Right lung (tissue), 10 donors: ENCODE measurements at places on chromosomes 2 and 18.

- DNase-seq, result no peak
Measured at GRCh38 chr2:74646834-74647482, 1.2 kb downstream of the M1AP start.

GRCh38 chr2:1017827-1018226 is 67.2 kb downstream of the SNTG2 start:
- no peak for DNase-seq

DNA sequence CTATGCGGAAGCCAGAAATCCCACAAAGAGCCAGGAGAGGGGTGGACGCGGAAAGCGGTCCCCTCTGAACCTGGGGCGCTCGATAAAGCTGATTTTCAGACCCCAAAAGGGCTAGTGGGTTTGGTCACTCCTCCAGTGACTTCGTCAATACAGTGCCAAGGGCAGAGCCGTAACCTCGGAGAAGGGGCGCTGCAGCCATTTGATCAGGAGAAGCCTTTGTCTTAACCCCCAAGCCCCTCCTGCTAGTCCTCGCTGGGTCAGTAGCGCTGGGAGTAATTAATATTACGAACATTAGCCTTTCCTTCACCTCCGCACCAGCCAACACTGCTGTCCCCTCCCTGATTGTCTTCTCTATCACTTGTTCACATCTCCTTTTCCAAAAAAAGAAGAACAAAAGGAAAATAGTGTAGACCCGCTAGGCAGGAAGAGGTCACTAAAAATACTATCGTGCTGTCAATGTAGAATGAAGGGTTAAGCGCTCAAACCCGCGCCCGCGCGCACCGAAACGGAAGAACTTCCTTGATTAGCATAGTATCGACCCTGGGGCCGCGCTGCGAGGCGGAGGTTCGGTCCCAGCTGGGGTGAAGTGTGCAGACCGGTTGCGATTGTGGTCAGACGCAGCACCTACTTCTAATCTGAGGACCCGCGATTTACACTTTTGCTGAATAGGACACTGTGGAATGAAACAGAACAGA is 63.2 kb upstream of the MAPRE2 start:
- DNase-seq, result no peak

GRCh38 chr2:51734115-51734514 is 702.2 kb upstream of the NRXN1 start:
- DNase-seq, result no peak

DNA sequence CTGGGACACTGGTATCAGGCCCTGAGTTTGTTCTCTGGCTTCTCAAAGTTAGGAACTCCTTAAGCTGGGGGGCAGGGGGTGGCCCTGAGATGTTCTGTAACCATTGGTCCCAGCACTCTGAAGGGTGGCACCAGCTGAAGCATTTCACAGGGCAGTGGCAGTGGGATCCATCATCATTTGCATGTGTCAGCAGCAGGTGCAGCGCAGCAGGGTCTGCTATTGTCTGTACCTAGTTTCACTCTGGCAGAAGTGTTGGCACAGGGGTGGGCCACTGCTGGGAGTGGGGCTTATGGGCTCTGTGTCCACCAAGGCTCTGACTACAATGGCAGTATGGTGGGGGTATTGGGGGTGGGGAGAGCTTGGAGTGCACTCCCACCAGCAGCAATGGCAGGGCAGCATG is 460.4 kb upstream of the ZNF804A start:
- no peak for DNase-seq

DNA sequence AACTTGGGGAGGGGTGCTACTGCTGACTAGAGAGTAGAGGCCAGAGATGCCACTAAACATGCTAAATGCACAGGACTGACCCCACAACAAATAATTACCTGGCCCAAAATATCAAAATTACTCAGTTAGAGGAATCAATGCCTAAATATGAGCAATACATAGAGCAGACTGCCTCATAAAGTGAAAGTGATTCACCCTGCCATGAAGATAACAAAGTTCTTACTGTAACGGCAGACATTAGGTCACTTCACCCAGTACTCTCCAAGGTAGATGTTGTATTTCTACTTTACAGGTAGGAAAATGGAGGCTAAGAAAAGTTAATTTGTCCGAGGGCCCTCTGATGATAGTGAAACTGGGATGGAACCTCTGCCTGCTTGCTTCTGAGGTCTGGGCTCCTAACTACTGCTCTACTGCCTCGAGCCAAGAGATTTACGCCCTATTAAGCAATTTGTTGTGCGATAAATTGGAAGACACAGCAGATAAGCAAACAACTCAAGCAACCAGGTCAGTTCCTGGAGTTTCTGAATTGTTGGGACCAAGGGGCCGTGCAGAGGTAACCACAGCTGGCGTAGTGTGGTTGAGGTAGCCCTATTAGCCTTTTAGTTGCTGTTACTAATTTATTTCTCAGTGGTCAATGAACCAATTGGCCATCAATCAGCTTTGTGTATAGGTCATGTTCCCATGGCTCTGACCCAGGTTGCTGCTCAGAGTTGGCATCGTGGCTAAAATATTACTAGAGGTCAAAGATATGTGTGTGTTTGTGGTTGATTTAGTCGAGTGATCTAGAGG is 4.8 kb downstream of the DHRS9 start:
- no peak for DNase-seq

DNA sequence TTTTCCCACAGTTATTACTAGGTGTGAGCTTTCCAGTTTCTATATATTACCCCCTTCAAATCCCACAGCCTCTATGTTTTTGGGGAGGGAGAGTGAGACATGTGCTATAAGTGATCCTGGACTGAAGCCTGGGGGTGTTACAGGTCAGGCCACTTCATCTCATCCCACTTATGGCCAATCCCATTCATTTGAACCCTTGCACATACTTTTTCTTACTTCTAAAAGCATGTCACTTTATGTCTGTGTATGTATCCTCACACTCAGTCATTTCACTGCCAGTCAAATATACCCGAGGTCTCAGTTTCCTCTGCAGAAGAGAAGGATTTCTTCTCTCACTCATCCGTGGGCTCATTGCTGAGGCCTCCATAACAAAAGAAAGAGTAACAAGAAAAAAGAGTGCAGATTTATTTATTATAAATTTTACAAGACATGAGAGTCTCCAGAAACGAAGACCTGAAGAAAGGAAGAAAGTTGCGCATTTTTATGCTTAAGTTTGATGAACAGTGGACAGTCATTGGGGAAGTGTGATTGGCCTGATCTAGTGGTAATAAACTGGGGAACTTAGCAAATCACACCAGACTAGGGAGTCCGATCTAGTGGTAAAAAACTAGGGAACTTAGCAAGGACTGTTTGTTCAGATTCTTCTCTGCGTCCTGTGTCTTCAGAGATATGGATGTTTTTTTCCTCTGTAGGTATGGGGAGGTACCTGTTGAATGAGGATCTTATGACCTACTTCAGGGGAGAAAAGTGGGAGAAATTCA is 52.1 kb downstream of the ICOS start:
- no peak for DNase-seq

GRCh38 chr2:121699421-121700333 is 37.0 kb downstream of the NIFK start:
- DNase-seq, result no peak

DNA sequence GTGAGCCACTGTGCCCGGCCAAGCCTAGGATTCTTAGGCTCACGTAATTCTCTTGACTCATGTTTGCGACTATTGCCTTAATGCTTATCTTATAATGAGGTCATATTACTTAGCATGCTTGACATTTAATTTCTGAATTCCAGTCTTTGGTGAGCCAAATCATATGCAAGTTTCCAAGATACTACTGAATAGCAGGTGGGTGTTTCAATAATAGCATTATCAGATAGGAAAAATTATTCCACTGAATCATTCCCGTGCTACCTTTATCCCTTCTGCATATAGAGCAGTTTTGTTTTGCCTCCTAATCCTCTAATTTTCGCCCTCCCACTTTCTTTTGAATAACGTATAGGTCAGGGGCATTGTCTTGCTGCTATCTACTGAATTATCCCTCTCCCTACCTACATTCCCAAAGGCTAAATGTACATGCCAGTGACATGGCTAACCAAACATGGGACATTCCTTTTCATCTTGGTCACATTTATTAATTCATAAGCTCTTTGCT is 4.9 kb downstream of the DAW1 start:
- no peak for DNase-seq

DNA sequence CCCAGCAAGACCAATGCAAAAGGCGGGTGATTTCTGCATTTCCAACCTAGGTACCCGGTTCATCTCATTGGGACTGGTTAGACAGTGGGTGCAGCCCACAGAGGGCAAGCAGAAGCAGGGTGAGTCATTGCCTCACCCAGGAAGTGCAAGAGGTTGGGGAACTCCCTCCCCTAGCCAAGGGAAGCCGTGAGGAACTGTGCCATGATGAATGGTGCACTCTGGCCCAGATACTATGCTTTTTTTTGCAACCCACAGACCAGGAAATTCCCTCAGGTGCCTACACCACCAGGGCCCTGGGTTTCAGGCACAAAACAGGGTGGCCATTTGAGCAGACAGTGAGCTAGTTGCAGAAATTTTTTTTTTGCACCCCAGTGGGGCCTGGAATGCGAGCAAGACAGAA is 662.6 kb upstream of the ACVR2A start:
- DNase-seq, result no peak

- no peak for DNase-seq
Measured at GRCh38 chr2:241072151-241072550, 29.9 kb downstream of the MTERF4 start.

- DNase-seq, result no peak
Measured at GRCh38 chr2:232951891-232952290, 61.2 kb downstream of the NGEF start.

DNA sequence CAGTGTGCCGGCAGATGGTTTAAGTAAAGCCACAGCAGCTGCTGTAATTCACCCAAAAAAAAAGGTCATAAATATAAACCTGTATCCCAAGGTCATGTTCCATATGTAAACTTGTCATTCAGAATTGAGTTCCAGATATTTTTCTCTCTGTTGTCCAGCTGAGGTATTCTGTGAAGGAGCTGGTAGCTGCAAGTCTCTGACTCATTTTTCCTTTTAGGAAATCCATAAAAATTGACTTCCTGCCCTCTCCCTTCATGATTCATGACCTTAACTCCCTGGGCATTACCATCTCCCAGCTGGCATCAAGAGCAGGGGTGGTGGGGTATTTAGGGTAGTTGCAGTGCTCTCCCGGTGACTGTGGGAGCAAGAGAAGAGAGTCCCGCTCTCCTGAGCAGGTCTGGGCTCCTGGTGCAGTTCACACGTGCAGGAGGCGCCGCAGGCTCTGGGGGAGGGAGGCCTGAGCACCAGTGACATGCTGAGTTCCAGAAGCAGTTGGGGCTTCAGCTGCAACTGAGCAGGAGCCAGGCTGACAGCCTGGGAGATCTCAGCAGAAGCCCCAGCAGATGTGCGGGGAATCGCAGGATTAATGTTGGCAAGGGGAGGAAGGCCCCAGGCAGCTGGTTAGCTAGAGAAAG is 192.6 kb downstream of the MGAT5 start:
- DNase-seq, result no peak

DNA sequence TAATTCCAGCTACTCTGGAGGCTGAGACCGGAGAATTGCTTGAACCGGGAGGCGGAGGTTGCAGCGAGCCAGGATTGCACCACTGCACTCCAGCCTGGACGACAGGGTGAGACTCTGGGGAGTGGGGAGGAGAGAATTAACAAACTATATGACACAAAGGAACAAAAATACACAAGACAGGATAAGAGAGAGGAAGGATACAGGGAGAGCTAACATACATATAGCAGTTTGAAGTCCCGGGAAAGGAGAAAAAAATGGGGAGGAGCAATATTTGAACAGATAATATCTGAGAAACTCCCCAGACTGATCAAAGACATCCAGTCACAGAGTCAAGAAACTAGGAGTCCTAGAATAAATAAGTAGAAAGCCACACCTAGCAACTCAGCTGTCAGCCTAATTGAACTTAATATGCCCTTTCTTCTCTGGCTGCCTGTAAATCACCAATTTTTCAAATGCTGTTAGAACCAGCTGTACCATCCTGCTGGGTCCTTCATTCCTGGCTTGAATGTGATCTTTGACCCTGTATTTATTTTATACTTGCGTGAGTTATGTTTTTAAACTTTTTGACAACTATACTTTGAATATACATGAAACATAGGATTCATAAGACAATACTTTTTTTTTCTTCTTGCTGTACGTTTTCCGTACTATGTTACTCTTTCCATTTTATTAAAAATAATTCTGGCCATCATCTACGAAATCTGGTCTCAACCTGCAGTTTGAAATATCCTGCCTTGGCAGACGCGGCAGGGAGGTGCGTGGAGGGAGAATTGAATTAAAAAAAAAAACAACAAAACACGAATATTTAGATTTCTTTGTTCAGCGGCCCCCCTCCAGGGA is 876 bp upstream of the CYP27A1 start:
- peak; percentile 20 for DNase-seq

- DNase-seq, result no peak
Measured at GRCh38 chr18:75472396-75472795, 44.9 kb upstream of the SMIM21 start.

DNA sequence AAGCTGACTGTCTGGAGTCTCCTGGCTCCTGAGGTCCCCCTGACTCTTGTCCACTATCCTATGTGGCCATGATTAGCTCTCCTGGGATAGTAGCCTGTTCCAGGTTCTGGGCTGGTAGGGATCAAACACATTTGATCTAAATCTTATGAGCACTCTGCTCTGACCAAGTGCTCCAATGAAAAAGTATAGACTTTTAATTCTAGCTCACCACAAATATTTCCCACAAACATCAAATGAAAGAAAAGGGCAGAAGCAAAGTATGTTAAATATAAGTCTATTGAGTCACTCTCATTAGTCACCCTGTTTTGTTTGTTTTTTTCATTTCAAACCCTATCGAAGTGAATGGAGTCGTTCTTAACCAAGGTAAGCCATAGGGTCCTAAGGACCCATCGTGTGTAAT is 39.7 kb upstream of the NEDD4L start:
- no peak for DNase-seq

DNA sequence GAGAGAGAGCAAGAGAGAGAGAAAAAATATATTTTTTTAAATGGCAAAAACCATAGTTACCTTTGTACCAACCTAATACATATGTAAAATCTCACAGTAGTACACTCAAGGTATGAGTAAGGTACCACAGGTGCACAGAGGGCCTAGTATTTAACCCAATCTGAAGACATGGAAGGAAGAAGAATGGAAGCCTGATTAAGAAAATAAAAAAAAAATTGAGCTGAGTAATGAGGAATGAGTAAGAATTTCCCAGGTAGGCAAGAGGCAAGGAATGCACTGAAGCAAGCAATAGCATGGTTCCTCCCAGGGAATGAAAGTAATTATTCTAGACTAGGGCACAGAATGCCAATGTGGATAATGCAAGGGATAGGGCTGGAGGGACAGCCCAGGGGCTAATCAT is 294.2 kb downstream of the FIGN start:
- no peak for DNase-seq

DNA sequence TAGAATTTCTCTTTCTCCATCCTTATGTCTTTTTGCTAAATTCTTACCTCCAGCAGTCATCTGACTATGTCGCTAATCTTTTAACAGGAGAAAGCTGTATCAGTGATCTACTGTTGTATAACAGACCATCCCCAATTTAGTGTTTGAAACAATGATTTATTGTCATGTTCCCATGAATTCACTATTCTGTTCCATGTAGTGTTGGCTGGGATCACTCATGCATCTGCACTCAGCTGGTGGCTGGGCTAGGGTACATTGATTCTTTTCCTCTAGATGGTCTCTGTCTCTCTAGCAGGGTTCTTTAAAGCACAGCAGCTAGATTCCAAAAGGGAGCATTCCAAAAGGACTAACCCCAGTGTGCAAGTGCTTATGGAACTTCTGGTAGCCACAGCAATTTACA is 184.2 kb upstream of the FANCL start:
- no peak for DNase-seq
